ENCODE measurements at places on chromosomes 6 and 20.

GRCh38 chr20:17972121-17972520, 3.3 kb downstream of the MGME1 start:
- no peak for DNase-seq

GRCh38 chr20:33125983-33126382, 42.0 kb upstream of the BPIFA2 start:
- no peak for DNase-seq

DNA sequence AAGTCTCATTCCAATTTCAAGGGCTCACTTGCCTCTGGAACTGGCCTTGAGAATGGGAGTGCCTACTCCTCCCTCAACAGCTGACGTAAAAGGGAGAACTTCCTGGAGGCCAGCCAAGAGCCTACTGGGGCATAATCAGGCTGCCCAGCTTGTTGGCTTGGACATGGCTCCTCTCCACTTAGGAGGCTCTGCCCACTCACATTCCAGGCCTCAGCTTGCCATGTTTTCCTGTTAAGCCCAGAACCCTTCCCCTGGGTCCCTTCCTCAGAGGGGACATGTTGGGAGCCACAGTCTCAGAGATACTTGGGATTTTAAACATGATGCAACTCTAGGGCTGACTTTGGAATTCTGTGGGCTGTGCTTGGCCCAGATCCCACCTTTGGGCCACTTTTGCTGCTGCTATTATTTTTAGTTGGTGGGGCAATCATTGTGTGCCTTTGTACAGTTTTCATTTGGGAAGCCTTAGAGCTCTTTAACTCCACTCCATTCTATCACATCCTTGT, 31.5 kb upstream of the ADTRP start:
- DNase-seq = no peak

GRCh38 chr20:49147296-49147695, 40.8 kb downstream of the STAU1 start:
- DNase-seq = no peak

DNA sequence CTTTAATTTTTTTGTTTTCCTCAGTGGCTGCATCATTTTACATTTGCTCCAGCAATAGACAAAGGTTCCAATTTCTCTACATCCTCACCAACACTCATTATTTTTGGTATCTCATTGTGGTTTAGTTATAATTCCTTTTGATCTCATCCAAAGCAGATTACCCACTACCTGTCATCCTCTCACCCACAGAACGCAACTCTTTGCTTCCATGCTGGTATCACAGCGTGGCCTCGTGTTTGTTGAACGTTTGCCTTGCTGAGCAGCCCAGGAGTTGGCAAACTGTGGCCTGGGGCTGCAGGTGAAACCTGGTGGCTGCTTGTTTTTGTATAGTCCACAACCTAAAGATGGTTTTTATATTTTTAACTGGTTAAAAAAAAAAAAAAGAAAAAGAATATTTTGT, 181.9 kb downstream of the BCAS1 start:
- no peak for DNase-seq
